ENCODE measurements at places on chromosomes 16 and 17.

- no peak for DNase-seq
Measured at GRCh38 chr17:9183306-9183705, 162.0 kb downstream of the NTN1 start.

DNA sequence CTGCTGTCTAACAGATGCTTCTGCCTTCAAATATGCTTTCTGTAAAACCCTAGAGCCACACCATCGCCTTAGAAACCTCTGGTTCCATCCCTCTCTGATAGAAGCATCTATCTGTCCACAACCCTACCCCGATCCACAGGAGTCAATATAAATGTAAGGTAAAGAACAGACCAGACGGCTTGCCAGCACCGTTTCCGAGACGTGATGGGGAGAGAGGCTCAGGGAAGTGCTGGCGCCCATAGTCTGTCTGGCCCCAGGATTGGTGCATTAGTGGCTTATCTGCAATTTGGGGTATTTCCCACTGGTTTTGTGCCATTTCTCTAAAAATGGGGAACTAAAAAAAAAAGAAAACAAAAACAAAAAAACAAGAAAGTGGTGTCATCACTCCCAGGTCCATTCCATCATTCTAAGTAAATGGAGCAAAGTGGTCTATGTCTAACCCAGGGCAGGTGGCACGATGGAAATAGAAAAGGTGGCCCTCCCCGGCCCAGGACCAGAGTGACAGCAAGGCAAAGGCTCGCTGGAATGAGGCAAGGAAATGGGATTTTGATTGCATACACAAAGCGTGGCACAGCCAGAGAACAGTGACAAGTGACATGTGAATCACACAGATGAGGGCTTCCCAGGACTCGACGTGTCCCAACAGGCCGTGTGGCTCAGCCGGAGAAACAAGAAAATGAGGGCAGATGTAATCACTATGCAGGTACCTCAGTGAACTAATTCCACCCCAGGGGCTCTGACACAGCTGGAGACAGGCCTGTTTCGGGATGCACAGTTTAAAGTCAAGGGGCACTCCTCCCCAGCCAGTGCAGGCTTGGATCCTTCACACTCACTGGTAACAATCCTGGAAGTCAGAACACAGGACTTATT is 125.6 kb downstream of the GAS7 start:
- DNase-seq = no peak

DNA sequence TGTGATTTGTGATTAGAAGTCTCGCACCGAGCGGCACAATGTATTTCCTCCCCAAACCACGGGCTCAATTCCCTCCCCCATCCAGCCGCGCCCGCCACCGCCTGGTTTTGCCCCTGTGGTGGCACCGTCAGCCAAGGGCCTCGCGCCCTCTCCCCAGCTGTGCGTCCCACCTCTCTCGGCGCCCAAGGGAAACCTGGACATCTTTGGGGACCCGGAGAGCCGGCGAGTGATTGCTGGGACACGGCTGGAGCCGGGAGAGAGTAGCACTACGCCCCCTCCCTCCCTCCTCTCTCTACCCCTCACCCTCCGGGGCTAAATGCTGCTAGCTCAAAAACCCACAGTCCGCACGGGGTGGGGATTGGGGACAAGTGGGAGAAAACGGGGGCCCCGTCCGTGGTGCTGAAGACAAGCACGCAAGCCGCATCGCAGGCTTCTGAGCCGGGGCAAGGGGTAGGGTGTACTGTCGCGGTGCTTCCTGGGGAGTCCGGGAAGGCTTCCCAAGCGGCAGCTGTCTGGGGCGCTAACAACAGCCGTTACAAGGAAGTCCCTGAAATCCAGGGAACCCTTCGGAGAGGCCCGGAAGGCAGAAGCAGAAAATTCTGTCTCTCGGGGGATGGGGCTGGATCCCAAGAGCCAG is 1.4 kb downstream of the CBLN1 start:
- DNase-seq = no peak

GRCh38 chr16:20344611-20345010 is 7.9 kb downstream of the UMOD start:
- no peak for DNase-seq

DNA sequence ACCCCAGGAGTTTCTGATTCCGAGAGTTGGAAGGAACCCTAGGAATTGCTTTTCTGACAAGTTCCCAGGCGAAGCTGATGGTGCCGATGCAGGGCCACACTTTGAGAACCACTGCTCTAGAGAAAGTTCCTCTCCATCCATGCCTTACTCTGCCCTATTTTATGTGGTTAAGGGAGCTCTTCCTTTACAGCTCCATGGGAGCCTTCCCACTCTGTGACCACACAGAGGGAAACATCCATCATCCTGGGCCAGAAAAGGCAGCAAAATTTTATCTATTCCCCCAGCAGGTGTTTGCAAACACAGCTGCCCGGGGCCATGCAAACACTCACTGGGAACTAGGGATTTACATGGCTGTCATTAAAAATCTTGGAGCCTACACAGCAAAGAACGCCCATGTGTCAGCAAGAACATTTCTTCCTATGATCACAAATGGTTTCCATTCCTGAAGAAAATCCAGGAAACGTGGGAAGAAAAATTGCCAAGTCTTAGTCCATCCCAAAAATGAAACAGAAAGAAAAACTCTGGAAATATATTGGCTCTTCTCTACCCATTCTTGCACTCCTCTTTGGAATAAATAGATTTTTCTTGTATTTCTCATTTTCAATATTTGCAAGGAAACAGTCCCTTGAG is 252.7 kb downstream of the PMP22 start:
- no peak for DNase-seq

DNA sequence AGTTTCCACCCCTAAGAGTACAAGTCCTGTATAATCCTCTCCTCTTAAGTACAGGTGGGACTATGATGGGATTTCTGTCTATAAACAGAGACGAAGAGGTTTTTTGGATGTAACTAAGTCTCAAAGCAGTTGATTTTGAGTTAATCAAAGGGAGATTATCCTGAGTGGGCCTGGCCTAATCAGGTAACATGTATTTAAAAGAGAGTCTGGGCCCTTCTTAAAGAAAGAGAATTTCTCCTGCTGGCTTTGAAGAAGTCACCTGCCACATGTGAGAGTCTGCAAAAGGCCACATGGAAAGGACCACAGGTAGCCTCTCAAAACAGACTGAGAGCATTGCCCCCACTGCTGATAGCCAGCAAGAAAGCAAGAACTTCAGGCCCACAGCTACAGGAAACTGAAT is 142.3 kb downstream of the IRX5 start:
- no peak for DNase-seq

GRCh38 chr17:76478730-76479514 is 11.5 kb downstream of the AANAT start:
- DNase-seq = no peak

DNA sequence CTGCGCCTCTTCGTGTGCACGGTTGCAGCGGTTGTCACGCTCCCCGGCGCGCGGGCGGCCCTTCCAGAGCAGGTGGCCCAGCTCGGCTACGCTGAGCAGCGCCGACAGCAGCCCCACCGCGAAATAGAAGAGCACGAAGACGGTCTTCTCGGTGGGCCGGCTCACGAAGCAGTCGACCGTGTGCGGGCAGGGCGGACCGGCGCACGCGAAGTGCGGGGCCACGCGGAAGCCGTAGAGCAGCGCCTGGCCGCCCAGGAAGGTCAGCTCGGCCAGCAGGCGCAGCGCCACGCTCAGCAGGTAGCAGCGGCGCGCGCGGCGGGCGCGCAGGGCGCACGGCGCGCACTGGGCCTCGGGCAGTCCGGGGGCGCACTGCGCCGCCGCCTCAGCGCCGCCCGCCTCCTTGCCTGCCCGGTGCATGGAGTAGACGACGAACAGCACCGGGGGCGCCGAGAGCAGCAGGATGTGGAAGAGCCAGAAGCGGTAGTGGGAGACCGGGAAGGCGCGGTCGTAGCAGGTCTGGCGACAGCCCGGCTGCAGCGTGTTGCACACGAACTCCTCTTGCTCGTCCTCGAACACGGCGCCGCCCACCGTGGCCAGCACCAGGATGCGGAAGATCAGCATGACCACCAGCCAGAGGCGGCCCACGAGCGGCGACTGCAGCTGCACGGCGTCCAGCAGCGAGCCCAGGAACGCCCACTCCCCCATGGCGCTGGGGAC is 1.3 kb downstream of the GJD3 start:
- DNase-seq = no peak

DNA sequence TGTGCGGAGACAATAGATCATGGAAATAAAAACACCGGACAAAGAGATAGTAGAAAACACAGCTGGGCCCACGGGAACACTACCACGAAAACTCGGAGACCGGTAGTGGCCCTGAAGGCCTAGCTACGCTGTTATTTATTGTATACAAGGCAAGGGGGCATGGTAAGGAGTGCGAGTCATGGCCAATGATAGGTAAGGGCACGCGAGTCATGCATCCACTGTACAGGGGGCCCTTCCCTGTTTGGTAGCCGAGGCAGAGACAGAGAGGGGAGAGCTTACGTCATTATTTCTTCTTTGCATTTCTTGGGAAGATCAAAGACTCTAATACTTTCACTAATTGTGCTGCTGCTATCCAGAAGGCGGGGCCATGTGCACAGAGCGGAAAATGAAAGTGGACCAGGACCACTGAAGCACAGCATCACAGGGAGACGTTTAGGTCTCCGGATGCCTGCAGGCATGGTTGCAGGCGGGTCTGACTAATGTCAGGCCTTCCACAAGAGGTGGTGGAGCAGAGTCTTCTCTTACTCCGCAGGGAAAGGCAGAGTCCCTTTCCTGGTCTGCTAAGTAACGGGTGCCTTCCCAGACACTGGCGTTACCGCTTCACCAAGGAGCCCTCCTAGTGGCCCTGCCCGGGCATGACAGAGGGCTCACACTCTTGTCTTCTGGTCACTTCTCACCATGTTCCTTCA is 74.4 kb upstream of the ARL4D start:
- DNase-seq = no peak

GRCh38 chr16:74201576-74201975 is 95.0 kb upstream of the PSMD7 start:
- no peak for DNase-seq

GRCh38 chr17:33463887-33464286 is 170.8 kb upstream of the ASIC2 start:
- no peak for DNase-seq

DNA sequence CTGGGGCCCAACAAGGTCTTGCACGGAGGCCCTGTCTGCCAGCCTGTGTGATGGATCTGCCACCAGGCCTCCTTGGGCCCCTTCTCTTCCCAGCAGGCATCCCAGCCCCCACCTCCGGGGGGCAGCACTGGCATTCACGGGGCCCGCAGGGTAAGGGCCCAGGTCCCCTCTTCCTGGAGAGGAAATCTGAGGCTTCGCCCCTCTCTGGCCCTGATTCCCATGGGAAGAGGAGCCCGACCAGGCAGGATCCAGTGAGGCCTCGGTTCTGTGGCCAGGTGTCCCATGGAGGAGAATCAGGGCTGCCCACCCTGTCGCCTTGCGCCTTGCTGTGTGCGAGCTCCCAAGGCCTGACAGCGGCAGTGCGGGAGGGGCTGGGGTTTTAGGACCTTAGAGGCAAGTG is 48.4 kb downstream of the PDPK1 start:
- DNase-seq = no peak

GRCh38 chr17:41020336-41020735 is 6.7 kb downstream of the KRTAP1-5 start:
- no peak for DNase-seq

- no peak for DNase-seq
Measured at GRCh38 chr17:53100126-53100525, 722.6 kb upstream of the KIF2B start.

DNA sequence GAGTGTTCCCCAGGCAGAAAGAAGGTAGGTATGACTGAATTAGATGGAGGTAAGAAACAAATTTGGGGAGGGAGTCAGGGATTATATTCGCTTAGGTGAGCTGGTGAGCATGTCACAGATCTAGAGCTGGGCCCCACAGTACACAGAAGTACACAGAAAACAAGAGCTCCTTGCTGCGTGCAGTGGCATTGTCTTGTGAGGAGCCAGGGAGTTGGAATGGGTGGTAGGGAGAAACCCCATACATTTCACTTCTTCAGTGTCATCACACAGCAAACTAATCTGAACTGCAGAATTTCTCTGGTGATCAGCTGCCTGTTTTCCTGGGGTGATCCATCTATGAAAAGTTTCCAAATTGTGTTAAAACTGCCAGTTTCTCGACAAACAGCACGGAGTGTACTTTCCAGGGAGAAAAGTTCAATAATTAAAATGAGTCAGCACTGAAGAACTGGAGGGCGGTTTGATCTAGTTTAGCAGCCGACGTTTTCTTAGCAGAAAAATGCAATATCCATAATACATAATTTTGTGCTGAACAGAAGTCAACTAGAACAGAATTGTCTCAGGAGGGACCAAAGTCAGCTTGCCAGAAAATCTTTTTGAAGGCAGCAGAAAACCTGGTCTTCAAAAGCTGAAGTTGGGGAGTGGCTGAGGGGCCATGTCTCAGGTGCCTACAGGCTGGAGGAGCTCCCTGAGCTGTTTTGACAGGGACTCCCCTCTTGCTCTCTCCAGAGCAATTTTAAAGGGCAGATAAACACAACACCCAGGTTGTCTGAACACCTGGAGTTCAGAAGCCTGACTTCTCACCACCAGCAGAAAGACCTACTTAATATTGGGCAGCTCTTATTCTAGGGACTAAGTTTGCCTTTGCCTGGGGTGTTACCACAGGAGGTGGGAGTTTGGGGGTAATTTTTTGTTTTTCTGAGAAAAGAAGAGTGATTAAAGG is 448.6 kb downstream of the CA10 start:
- DNase-seq = no peak

DNA sequence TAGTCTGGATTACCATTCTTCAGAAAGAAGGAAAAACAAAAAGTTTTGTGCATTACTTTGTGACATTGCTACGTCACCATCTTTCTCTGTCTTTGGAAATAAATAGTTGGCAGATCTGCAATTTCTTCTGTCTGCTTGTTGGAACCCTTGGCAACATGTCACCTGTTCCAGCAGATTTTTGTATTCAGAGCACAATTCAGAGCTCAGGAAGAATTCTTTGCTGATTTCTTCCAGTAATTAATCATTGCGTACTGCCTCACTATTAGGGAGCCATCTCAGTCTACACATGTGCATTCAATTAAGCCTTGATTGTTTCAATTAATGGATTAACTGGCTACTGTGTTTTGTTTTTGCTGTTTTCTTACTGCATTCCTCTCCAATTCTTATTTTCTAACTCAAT is 467.2 kb downstream of the CDH8 start:
- no peak for DNase-seq

- no peak for DNase-seq
Measured at GRCh38 chr16:72937916-72938794, 109.8 kb downstream of the ZFHX3 start.

DNA sequence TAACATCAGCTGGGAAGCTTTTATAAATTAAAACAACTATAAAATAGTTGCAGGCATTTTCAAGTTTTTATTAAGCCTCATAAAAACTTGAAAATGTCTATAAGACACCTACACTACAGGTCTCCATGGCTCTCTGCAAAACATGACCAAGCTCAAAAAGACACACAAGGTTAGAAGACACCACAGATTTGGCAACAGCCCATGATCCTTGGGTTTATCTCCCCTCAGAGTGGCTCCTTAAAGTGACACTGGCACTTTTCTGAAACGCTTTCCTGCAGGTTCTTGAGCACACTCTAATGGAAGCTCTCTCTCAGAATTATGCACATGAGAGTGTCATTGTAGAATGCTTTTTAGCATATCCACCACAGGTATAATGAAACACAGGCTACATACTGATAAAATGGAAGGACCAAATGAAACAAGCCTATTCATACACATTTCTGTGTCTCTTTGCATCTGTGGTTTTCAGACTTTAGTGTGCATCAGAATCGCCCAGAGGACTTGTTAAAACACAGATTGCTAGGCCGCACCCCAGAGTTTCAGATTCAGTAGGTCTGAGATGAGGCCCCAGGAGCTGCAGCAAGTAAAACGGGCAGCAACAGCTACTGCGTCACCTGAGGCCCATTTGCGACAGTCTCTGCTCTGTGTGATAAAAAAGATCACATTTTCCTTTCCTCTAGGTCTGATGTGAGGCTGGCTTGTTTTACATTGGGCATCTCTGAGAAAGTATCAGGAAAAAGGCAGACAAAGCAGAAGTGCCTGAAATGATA is 75.0 kb upstream of the WSB1 start:
- no peak for DNase-seq

- DNase-seq = no peak
Measured at GRCh38 chr16:89573826-89574680, 1.5 kb upstream of the CPNE7 start.
